SK-MEL-5 (cell line): ENCODE measurements at places on chromosomes 4 and X. TPM values are rescaled to one million over a fixed set of nuclear protein-coding genes. Genes with fewer than 3 reads are reported as not detected.

- DNase-seq = no peak
These were observed 36.7 kb downstream of the LARP7 start for GRCh38 chr4:112673686-112674085.

DNA sequence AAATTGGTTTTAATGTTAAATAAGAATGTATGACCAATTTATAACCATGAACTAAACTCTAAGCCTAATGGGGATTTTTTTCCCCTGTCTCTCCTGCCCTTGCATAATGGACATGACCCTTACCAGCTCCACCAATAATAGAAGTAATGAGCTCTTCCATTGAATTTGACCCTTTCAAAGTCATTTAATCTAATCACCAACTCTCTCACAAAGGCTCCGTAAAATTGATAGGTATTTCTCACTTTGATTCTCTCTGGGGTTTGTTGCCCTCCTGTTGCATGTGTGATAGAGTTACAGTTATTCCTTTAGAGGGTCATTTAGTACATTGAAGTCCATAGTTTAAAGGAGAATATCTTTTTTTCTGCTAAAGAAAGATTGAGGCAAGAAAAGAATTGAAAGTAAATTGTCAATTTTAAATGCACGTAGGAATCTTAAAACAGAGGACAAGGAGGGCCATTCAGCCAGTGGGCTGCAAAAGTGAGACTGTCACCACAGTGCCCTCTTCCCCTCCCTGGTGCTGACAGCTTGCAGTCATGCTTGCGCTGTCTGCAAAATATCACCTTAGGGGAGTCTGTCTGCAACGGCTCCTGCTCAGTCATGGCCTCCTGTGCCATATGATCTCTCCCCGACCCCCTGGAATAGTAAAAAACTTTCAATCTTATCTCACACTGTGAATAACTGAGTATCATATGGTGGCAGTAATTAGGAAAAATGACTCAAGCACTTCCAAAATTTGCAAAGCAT is 307.5 kb upstream of the GNPDA2 start:
- no peak for DNase-seq

DNA sequence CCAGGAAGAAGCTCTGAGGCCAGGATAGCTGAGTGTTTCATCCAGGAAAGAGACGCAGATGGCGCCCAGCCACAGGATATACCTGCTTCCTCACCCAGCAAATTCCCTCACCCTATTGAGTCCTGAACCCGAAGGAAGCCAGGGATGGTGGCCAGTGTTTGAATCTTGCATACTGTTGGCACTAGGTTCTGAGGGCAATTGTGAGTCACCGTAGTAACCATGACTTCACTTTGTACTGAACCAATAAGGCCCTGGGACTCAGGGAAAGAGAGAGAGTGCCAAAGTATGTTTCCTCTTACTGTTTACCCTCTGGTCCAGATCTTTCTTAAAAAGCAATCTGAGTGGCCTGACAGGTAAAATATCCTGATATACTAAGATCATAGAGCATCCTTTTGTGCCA is 25.6 kb upstream of the SMIM10L2A start:
- DNase-seq = no peak

- DNase-seq = no peak
These were observed 804.2 kb downstream of the CENPC start for GRCh38 chr4:66741081-66741480.

- peak; percentile 40 for DNase-seq
These were observed 51.2 kb downstream of the GC start for GRCh38 chr4:71732706-71733105.

GRCh38 chr4:39770969-39771724 is 73.2 kb downstream of the UBE2K start:
- no peak for DNase-seq

- no peak for DNase-seq
These were observed at the start of gene MAMLD1 for GRCh38 chrX:150362599-150363481. Gene MAMLD1 (plus strand): TSS chrX:150363317. CDS start chrX:150445517, 82,200 bp downstream.

GRCh38 chr4:64799751-64800150 is 390.5 kb upstream of the TECRL start:
- no peak for DNase-seq

GRCh38 chrX:53071064-53071463 is 11.1 kb upstream of the TSPYL2 start:
- DNase-seq = no peak

DNA sequence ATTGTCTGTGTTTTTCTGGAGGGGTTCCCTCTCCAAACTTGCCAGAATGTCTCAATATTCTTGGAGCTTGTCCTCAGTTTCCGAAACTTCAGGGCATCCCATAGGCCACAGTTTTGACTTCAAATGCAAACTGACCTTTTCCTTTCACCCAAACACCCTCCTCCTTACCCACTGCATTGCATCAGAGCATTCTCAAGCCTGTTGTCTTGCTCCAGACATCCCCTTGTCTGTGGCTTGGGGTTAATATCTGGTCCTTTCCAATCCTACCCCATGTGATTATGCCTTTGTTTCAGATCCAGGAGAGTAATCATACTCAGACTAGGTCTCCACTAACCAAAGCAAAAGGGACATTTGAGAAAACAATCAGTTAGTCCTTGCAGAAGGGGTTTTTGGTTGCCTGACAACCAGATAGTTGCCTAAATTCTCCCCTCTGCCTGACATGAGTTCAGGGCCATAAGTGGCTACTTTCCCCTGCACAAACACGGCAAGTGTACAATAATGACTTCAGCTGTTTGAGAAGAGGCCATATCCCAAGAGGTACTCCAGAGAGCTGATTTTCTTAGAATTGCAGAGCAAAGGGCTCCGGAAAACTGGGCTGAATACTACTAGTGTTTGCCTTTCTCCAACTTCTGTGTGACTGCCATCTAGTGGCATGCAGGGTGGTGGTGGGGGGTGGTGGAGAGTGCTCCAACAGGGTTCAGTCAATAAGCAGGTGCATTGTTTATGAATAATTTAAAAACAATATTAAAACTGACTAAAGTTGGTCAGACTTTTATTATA is 130.2 kb downstream of the CHRDL1 start:
- peak; percentile 59 for DNase-seq

GRCh38 chr4:76738086-76738931 is 159.6 kb downstream of the SOWAHB start:
- peak; percentile 27 for DNase-seq

- DNase-seq = peak; percentile 8
These were observed 665 bp downstream of the PSMD10 start for GRCh38 chrX:108090491-108091263.

- no peak for DNase-seq
These were observed 70.6 kb downstream of the CLNK start for GRCh38 chr4:10613926-10614478.

DNA sequence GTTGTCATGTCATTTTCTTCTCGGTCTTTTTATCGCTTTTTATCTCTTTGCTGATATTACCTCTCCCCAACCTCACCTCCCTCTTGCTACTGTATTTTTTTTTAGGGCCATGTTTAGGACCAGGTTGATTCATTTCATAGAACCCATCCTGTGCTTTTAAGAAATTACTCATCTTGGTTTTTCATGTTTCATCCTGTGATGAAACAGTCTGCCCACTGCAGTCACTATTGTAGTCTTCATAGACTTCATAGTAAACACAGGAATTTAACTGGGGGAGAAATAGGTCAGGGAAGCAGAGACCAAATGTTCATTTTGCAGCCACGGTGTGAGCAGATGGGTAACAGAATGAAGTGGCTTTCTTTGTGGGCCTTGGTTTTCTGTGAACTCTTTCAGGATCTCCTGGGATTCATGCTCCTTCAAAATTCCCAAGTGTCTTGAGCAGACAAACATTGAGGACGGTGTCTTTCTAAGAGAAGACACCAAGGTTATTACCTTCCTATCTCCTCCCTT is 161.8 kb downstream of the NAA11 start:
- no peak for DNase-seq

GRCh38 chr4:87688316-87688715 is 38.2 kb downstream of the DMP1 start:
- no peak for DNase-seq

GRCh38 chr4:75686346-75686745 is 13.1 kb upstream of the G3BP2 start:
- no peak for DNase-seq

DNA sequence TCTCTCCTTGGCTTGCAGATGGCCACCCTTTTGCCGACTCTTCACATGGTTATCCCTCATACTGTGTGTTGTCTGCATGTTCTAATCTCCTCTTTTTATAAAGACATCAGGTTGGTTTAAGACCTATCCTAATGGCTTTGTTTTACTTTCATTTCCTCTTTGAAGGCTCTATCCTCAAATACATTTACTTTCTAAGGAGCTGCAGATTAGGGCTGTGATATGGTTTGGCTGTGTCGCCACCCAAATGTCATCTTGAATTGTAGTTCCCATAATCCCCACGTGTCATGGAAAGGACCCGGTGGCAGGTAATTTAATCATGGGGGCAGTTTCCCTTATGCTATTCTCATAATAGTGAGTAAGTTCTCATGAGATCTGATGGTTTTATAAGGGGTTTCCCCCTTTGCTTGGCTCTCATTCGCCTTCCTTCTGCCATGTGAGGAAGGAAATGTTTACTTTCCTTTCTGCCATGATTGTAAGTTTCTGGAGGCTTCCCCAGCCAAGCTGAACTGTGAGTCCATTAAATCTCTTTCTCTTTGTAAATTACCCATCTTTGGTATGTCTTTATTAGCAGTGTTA is 204.5 kb downstream of the RELL1 start:
- DNase-seq = no peak

DNA sequence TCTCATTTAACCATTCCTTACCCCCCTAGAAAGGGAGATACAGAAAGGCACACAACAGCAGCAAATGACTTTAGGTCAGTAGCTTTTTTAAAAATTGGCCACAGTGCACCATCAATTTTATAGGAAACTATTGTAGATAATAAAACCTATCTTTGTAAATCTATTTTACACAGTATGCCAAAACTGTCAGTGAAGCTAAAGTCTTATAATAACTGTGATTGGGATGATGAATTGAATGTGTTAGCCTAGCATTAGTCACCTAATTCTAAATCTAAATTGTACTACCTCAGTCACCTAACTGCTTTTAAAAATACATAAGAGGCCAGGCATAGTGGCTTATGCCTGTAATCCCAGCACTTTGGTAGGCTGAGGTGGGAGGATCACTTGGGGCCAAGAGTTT is 44.2 kb downstream of the SH3RF1 start:
- no peak for DNase-seq

GRCh38 chr4:172866421-172866820 is 302.2 kb upstream of the GALNT7 start:
- DNase-seq = no peak

GRCh38 chrX:134695999-134696398 is 37.7 kb upstream of the PLAC1 start:
- no peak for DNase-seq

GRCh38 chrX:120463241-120463640 is 5.9 kb downstream of the LAMP2 start:
- DNase-seq = peak; percentile 21

DNA sequence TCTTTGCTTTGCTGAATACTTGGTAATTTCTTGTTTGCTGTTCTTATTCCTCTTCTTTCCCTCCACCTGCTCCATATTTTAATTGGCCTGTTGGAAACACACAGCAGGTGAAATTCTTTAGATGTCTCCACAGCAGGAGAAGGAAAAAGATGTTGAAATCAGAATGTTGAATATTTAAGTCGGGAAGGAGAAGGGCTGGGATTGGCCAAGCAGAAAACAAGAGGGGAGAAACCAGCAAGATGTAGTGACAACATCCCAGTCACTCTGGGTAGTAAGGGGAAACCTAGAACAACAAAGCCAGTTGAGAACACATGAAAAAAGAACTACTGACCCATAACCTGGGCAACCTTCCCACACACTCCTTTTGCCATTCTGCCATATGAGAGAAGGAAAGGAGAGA is 37.3 kb upstream of the STAG2 start:
- DNase-seq = no peak

GRCh38 chr4:128550060-128550459 is 259.4 kb upstream of the JADE1 start:
- DNase-seq = no peak

DNA sequence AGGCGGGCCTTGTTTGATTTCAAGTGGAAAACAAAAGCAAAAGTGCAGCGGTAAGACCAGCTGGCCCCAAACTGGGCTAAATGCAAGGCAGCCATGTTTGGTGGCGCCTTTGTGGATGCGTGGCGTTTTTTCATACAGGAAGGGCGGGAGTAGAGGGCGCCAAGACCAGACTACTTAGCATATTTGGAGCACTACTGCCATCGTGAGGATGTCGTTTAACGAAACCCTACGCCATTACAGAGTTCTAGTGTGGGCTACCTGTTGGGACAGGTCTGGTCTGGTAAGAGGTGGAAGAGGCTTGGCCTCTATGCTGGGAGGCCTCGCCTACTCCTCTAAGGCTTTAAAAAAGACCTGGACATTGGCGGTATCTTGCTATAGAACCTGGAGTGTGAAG is 230.7 kb upstream of the STK26 start:
- peak; percentile 95 for DNase-seq

- no peak for DNase-seq
These were observed 55.5 kb downstream of the VCX3B start for GRCh38 chrX:8520178-8520577.

DNA sequence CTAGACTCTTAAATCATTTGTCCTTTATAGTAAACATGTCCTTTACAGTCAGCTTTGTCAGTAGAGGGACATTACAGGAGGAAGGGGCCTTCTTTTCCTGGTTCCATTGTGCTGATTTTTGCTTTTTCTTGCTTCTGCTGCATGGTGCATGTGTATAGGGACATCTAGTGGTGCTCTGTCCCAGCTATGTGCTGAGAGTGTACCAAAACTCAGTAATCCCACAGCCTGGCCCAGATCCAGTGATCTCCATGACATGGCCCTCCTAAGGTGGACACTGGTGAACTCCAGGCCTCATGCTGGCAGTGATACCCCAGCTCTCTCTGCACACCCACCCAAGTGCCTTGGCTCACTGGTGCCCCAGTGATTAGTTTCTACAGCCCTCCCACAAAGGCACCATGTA is 45.2 kb downstream of the MAGEB17 start:
- DNase-seq = peak; percentile 54

Gene UBE2K
- total RNA-seq = 17.9 and 29.2 TPM in 2 replicates

Gene LRAT
- total RNA-seq = 10.3 and 12.7 TPM in 2 replicates

Gene GLUD2
- total RNA-seq = 16.8 and 19.9 TPM in 2 replicates

Gene PRDX4
- 411 and 415 TPM in 2 replicates for total RNA-seq

Gene MORC4
- total RNA-seq = 11.7 and 13.7 TPM in 2 replicates

Gene SMIM43
- not detected in 2 replicates for total RNA-seq

Gene JCHAIN
- total RNA-seq = not detected in 2 replicates

Gene HSFX1
- 0.74 and 0.85 TPM in 2 replicates for total RNA-seq

Gene RXFP1
- total RNA-seq = 0.24 TPM in 1 of 2 replicates, not detected in the other

Gene GAGE12E
- 34.1 and 43.5 TPM in 2 replicates for total RNA-seq

Gene KLF8
- not detected in 2 replicates for total RNA-seq

Gene NSG1
- total RNA-seq = 81.7 and 85.9 TPM in 2 replicates

Gene NHS
- total RNA-seq = 0.05 TPM in 1 of 2 replicates, not detected in the other

Gene ATP6AP1
- 88.8 and 93.6 TPM in 2 replicates for total RNA-seq

Gene UBA6
- 43.8 and 51.3 TPM in 2 replicates for total RNA-seq

Gene HADH
- total RNA-seq = 8.1 and 10.4 TPM in 2 replicates

Gene HPGD
- 9.5 and 10.4 TPM in 2 replicates for total RNA-seq

Gene XAGE1B
- 1.8 and 15.3 TPM in 2 replicates for total RNA-seq

Gene ELOVL6
- total RNA-seq = 7.8 and 8.9 TPM in 2 replicates

Gene TMPRSS11F
- 0.13 and 0.18 TPM in 2 replicates for total RNA-seq

Gene PCSK1N
- total RNA-seq = 29.5 and 35.2 TPM in 2 replicates

Gene TIGD4
- 1.8 and 2.1 TPM in 2 replicates for total RNA-seq

Gene PGRMC2
- 20.3 and 25.4 TPM in 2 replicates for total RNA-seq

Gene LINC00632
- total RNA-seq = 3.1 and 3.9 TPM in 2 replicates
